ENCODE measurements at places on chromosomes 1 and 21. TPM values are rescaled to one million over a fixed set of nuclear protein-coding genes. Genes with fewer than 3 reads are reported as not detected.

Gene RIMS3
- 6.2 TPM for total RNA-seq

Gene C1orf87
- total RNA-seq = not detected

Gene FAM72D
- under 0.01 TPM for total RNA-seq

Gene PLD5
- not detected for total RNA-seq

Gene HEYL
- under 0.01 TPM for total RNA-seq

Gene VWA5B1
- total RNA-seq = not detected

Gene SPRR2G
- total RNA-seq = not detected

Gene PKP1
- under 0.01 TPM for total RNA-seq

Gene OR14K1
- 0.36 TPM for total RNA-seq

Gene KAZN
- total RNA-seq = 9.0 TPM

Gene PBX1
- 10.1 TPM for total RNA-seq

Gene VWA1
- 4.3 TPM for total RNA-seq

Gene S100A2
- 1.8 TPM for total RNA-seq

Gene OR2L2
- total RNA-seq = under 0.01 TPM

Gene WLS
- 54.3 TPM for total RNA-seq

Gene CYP4X1
- total RNA-seq = 0.59 TPM

Gene NGF
- total RNA-seq = 3.8 TPM

Gene OLFML3
- total RNA-seq = 418 TPM

Gene TTLL10
- not detected for total RNA-seq

Gene SOAT1
- 41.8 TPM for total RNA-seq

Gene IFNLR1
- total RNA-seq = under 0.01 TPM

Gene STRIP1
- total RNA-seq = 51.0 TPM

Gene PLXNA2
- 2.7 TPM for total RNA-seq

Gene SV2A
- total RNA-seq = 20.3 TPM

Gene NBPF14
- 68.4 TPM for total RNA-seq

Gene NCF2
- total RNA-seq = 2.2 TPM

Gene BTG3
- total RNA-seq = 22.4 TPM

Gene SLC5A9
- not detected for total RNA-seq

Gene TMEM269
- under 0.01 TPM for total RNA-seq

Gene TAL1
- total RNA-seq = not detected

Gene SAMSN1
- total RNA-seq = under 0.01 TPM

Gene MEX3A
- 0.88 TPM for total RNA-seq

All from osteoblast (primary cell).